T-cell (primary cell): ENCODE measurements at places on chromosomes 12 and 14. TPM values are rescaled to one million over a fixed set of nuclear protein-coding genes. Genes with fewer than 3 reads are reported as not detected.
A peak's percentile ranks its signal among the peaks of the same experiment; 100 is the strongest.

The METTL25 gene
- 19.6 TPM for total RNA-seq

The ABHD12B gene
- not detected for total RNA-seq

GRCh38 chr12:57614178-57614947, 3.1 kb downstream of the ARHGEF25 start:
- no peak for DNase-seq

DNA sequence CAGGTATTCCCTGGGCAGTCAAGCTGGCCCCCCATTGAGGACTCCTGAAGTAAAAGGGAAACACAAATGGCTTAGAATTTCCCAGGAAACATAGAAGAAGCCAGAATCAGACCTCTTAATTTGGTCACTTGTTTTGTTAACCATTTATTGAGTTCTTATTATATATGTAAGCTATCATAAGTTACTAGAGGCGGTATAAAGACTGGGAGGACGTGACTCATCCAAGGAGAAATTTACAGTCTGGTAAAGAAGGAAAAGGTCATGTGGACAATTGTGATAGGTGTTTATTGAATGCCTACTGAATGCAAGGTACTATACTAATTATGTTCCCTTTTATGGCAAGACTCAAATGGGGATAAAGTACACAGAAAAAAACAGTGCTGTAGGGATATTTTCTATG, 146.7 kb downstream of the DYRK2 start:
- no peak for DNase-seq

DNA sequence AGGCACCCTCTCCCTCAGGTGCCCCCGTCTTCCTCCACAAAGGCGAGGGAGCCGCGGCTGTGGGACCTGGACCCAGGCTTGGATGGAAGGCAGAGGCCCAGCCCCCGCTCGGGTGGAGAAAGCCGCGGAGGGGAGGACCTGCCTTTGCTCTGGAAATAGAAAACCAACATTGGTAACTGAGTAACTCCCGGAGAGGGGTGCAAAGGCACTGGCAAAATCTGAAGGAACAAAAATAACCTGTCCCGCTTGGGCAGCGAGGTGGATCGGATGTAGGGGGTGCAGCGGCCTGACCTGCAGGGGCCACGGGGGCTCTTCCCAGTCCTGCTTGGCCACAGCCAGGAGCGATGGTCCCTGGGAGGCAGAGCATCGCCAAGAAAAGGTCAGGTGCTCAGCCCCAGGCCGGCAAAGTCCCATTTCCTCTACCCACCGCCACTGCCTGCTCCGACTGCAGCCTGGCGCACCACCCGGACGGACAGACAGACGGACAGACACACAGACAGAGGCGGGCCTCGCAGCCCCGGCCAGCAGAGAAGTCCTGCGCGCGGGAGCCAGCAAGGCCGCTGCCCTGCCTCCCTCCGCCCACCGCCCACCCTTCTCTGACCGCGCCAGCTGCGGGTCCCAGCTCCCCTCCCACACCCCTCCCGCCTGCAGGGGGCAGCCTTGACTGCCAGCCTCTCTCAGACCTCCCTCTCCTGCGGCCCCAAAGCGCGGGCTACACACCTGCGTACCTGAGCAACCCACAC, 21.4 kb upstream of the TMEM106C start:
- peak; percentile 11 for DNase-seq

DNA sequence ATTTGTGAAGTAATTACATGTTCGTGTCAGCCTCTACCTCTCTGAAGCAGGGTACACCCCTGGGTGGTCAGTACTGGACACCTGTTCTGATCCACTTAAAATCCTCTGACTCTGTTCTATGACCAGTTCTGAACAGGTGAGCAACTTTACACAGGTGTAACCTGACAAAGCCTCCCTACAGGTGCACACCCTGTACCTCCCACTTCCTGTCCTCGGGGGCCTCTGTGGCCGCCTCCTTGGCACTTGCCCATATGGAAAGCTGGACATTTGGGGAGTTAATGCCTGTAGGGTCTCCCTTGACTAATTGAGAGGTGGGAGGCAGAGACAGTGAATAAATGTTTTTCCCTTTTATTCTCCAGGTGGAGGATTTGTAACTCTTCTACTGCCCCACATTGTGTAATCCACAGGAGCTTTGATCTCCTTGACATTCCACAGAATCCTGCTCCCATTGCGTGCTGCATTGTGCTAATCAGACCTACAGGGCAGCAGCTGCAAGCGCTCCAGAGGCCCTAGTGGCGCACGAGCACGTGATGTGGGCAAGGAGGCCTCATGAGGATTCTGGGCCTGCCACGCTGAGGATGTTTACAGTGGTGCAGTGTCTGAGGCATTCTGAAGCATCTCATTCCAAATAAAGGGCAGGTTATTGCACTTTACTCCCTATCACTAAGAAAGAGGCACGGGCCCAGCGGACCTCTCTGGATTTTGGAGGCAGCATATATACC, 45.8 kb upstream of the BATF start:
- no peak for DNase-seq

- no peak for DNase-seq
Measured at GRCh38 chr14:48008646-48009045, 333.2 kb upstream of the MDGA2 start.

- DNase-seq = no peak
Measured at GRCh38 chr14:85241022-85241855, 288.7 kb upstream of the FLRT2 start.

- DNase-seq = no peak
Measured at GRCh38 chr12:25283006-25283405, 32.3 kb upstream of the KRAS start.

GRCh38 chr12:120381752-120382419, 12.9 kb upstream of the MSI1 start:
- DNase-seq = no peak

- no peak for DNase-seq
Measured at GRCh38 chr12:113850309-113851056, 115.6 kb downstream of the RBM19 start.

The HEBP1 gene
- total RNA-seq = 15.9 TPM

The FAM161B gene
- total RNA-seq = 2.6 TPM

The SYNDIG1L gene
- total RNA-seq = not detected

The APOF gene
- total RNA-seq = not detected

The ACVRL1 gene
- total RNA-seq = not detected

DNA sequence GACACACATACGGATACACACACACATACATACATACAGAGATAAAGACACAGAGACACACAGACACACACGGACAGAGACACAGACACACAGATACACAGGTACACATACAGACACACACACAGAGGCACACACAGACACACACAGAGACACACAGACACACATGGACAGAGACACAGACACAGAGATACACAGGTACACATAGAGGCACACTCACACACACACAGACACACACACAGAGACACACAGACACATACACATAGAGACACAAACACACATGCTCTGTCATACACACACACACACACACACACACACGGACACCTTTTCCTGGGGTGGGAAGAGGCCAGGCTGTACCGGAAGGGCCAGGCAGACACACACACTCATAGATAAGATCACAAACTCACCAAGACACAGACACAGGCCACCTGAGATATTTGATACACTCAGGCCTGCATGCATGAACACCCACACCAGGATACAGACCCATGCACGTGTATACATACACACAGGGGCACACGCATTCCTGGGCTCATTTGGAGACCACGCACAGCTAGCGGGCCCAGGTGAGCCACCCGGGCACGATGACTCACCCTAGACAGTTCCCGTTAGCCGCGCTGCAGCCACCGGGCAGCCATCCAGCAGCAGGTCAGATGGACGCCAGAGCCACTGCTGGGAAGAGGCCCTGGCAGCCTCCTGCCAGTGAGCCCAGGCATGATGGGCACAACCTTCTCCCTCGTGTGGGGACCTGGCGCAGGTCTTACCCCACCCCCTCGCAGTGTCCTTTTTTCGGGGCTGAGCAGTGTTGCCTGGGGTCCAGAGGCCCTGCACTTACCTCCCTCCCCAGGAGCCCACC, 1.8 kb upstream of the AHNAK2 start:
- no peak for DNase-seq

DNA sequence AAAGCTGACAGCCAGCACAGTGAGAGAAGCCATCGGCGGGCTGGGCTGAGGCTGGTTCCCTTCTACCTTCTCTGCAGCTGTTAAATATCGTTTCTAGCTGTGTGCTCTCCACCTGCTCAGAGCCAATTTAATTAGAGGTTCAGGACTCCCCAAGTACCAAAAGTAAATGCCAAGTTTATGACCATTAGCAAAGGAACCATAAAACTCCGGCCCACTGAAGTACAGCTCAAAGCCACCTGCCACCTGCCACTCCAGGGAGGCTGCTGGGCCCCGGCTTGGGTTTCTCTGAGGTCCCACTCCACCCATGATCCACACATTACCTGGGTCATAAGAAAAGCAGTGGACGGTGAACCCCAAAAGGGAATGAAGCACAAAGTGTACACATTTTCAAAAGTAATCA, 272.8 kb downstream of the KSR2 start:
- no peak for DNase-seq

The PTPRR gene
- not detected for total RNA-seq

- DNase-seq = no peak
Measured at GRCh38 chr14:69547701-69548348, 26.8 kb downstream of the CCDC177 start.

The NFATC4 gene
- total RNA-seq = 0.16 TPM
